NCI-H226 (cell line): ENCODE measurements at places on chromosomes 12 and 14.
A peak's percentile ranks its signal among the peaks of the same experiment; 100 is the strongest.

DNA sequence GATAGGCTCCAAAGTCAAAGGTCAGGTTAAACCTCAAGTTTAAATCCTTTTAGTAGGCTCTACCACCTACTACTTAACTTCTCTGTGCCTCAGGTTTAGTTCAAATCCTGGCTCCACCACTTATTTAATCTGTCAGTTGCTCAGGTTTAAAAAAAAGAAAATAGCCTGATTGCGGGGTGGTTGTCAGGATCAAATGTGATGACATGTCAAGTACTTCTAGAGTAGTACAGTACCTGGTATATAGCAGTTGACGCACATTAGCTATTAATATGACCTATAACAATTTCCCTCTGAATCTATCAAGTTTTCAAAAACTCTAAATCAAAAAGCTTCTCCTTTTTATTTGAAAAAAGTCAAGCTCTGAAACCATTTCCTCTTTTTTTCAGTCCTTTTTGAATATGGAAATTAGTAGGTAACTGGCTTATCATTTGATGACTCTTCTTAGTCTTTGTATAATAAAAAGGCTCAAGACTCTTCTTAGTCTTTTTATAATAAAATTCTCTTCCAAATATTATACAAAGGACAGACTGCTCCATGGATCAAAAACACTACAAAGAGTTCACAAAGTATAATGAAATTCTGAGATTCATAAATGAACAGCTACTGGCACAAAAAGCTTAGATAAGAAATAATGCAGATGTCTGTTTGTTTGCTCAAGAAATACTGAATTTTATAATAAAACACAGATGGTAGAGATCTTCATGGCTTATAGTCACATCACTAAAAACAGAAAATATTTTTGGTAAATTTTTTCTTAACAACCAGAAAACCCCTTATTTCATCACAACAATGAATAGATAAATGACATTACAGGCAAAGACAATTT is 5.0 kb downstream of the OSBPL8 start:
- no peak for DNase-seq

GRCh38 chr12:31471823-31472222 is 119.1 kb downstream of the DENND5B start:
- DNase-seq, result no peak

DNA sequence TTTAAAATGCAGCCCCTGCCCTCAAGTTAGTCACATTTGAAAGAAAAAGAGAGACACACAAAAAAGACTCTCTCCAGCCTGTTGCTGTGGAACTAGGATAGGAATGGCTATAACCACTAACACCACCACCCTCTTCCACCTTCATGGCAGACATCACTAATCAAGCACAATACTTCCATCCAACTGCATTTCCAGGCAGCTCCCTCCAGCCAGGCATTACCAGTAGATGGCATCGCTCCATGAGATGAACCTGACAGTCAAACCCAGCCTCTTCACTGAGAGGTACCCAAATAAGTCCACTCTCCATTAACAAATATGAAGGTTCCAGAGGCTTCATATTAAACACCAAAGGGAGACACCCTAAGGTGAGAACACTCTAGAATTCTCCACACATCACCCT is 24.4 kb downstream of the SLC8B1 start:
- DNase-seq, result peak; percentile 29

DNA sequence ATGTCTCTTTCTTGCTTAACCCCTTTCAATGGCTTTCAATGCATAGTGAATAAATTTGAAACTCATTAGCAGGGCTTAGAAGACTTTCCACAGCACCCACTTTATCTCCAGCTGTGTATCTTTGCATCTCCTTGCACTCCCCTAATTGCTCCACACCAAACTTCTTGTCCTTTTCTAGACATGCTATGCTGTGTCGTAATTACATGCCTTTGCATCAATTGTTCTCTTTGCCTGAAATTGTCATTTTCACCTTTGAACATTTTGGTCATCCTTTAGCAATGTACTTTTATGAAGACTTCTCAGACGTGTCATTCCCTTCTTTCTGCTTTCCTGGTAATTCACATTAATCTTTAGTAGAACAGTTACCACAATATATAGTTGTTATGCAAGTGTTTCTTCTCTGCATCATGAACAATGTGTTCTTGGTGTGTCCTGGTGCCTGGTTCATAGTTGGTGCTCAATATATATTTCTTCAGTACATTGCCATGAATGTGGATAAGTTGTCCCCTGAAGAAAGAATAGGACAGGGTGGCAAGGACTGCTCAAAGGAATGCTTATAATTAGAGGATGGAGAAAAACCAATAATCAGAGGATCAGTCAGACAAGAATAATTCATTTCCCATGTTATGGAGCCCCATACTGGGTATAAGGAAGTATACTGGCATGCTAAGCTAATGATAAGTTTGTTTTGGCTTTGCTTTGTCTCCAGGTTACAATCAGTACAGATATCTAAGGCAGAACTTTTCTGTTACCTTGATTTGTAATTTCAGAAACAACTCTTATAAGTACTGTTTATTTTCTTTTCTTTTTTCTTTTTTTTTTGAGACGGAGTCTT is 27.2 kb downstream of the ARF6 start:
- DNase-seq, result no peak

DNA sequence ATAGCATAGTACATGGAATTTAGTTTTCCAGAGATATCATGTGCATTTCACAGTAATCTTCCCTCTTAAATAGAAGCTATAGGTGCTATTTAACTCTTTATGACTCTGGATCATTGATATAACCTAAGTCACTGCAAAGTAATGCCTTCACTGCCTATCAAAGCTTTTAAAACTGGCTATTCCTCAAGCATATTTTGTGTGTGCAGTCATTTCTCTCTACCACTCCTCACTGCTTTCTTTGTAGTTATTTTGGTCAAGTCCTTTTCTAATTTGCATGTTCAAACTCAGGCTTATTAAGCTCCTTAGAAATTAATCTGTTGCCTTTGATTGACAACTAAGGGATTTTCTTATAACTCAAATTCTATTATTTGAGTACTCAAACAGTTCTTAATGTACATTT is 79.4 kb upstream of the PLEKHG7 start:
- DNase-seq, result no peak
